ENCODE measurements at places on chromosomes 1 and 21. TPM values are rescaled to one million over a fixed set of nuclear protein-coding genes. Genes with fewer than 3 reads are reported as not detected.

The PGLYRP4 gene
- total RNA-seq, result not detected

The SDCCAG8 gene
- total RNA-seq, result 10.8 TPM

The C1orf146 gene
- not detected for total RNA-seq

The GPR52 gene
- total RNA-seq, result not detected

The UTS2 gene
- total RNA-seq, result not detected

The S100A3 gene
- 4.3 TPM for total RNA-seq

The DMBX1 gene
- total RNA-seq, result 0.20 TPM

The DHRS3 gene
- total RNA-seq, result 9.1 TPM

The PRXL2B gene
- 31.7 TPM for total RNA-seq

The NECTIN4 gene
- total RNA-seq, result 2.4 TPM

The NBPF11 gene
- 2.9 TPM for total RNA-seq

The WARS2 gene
- total RNA-seq, result 16.4 TPM

The RGS16 gene
- total RNA-seq, result not detected

The UBASH3A gene
- not detected for total RNA-seq

The SCYL3 gene
- 10.2 TPM for total RNA-seq

The ARHGAP30 gene
- not detected for total RNA-seq

The KPRP gene
- total RNA-seq, result not detected

The PRCC gene
- total RNA-seq, result 51.1 TPM

The CRTC2 gene
- total RNA-seq, result 7.2 TPM

The CRB1 gene
- not detected for total RNA-seq

The ZBTB37 gene
- 5.2 TPM for total RNA-seq

The HUNK gene
- 0.07 TPM for total RNA-seq

The OXCT2 gene
- not detected for total RNA-seq

The CHODL gene
- 5.5 TPM for total RNA-seq

The OR1C1 gene
- total RNA-seq, result not detected

The TMEM269 gene
- total RNA-seq, result not detected

The TAL1 gene
- not detected for total RNA-seq

The ATP6V1G3 gene
- total RNA-seq, result not detected

The GSTM1 gene
- total RNA-seq, result not detected

The FCAMR gene
- not detected for total RNA-seq

The AMY1A gene
- total RNA-seq, result not detected

The TTC39A gene
- 20.3 TPM for total RNA-seq

The LCE2A gene
- not detected for total RNA-seq

The MEAF6 gene
- total RNA-seq, result 44.4 TPM

The DCDC2B gene
- not detected for total RNA-seq
